Activated T-helper 9 cell treated with anti-CD3 and anti-CD28 coated beads, Interleukin-2, amount 50 U/mL, for 16 hours (primary cell): ENCODE measurements at places on chromosomes 16 and 17.

DNA sequence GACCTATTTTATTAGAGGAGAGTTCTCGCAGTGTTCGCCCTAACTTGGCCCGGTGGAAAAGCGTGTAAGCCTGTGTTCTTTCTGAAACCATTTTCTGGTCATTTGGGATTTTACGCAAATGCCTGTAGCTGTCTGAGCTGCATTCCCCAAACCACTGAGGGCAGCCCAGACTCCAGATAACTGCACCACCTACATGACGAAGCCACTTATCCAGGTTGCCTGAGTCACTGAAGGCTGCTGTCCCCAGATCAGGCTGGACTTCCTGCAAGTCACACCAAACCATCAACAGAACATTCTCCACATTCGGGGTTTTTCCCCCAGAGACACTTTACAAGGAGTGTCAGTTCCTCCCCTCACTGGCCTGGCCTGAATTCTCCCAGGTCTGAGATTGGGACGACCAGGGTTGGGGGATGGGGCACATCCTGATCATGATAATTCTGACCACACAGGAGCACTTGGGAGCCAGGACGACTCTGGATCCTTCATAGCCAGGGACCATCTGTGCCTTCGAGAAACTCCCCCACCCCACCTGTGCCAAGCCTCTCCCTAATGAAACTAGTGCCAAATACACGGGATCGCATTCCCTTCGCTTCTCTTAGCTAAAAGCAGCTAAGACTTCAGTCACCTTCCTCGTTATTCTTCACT is 2.3 kb downstream of the RPRML start:
- DNase-seq, result no peak

DNA sequence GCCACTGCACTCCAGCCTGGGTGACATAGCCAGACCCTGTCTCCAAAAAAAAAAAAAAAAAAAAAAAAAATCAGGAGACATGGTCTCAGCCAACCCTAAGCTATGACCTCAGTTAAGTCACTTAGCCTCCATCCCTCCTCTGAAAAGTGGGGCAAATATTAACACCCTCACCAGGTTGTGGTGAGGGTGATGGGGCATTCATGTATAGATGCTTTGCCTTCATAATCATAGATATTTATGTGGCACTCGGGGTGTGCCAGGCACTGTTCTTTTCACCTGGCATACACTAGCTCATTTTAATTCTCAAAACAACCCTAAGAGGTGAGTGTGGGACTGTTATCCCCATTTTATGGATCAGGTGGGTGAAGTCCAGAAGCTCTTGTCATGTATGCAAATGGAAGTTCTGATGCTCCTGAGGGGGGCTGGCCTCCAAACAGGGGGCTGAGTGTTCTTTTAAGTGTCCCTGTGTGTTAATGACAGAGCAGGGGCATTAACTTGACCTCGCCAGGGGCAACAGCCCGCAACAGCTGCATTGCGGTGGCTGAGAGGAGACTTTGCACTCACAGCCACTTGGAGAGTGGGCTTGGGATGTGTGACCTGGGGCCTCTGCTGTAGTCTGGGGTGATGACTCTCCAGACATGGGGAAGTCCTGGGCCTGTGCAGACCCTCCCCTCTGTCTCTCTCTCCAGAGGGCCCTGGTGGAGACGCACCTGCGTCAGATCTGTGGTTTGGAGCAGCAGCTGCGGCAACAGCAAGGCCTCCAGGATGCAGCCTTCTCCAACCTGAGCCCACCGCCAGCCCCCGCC is 4.1 kb downstream of the TBKBP1 start:
- DNase-seq, result no peak

DNA sequence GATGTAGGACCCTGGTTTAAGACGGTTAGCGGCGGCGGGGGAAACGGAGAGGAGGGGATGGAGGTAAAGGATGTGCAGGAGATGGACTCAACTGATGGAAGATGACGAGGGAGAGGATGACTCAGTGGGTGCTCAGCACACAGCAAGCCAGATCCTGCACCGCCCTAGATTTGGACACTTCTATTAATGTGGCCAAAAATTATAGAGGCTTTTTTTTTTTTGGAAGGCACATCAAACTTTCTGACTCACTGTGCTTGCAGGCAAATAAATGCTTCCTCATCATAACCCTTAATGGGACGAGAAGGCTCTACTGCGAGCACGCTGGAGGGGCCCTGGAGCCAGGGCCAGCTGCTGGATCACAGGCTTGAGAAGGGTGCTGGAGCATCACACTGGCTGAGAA is 36.0 kb downstream of the RTN4RL1 start:
- DNase-seq, result no peak

DNA sequence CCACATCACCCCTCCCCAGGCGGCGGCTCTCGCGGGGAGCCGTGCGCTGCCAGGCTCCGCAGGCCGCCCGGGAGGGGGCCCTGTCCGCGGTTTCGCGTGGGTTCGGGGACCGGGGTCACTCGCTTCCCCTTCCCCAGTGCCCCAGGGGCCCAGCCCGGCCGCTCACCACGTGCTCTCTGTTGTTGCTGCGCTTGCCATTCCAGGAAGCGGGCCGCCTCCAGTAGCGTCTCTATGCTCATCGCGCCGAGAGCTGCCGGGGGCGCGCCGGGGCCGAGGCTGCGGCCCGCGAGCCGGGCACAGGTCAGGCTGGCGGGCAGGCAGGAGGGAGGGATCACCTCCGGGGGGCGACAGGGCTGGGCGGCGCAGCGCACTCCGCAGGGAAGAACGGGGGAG is 390 bp downstream of the MNT start:
- peak; percentile 42 for DNase-seq

DNA sequence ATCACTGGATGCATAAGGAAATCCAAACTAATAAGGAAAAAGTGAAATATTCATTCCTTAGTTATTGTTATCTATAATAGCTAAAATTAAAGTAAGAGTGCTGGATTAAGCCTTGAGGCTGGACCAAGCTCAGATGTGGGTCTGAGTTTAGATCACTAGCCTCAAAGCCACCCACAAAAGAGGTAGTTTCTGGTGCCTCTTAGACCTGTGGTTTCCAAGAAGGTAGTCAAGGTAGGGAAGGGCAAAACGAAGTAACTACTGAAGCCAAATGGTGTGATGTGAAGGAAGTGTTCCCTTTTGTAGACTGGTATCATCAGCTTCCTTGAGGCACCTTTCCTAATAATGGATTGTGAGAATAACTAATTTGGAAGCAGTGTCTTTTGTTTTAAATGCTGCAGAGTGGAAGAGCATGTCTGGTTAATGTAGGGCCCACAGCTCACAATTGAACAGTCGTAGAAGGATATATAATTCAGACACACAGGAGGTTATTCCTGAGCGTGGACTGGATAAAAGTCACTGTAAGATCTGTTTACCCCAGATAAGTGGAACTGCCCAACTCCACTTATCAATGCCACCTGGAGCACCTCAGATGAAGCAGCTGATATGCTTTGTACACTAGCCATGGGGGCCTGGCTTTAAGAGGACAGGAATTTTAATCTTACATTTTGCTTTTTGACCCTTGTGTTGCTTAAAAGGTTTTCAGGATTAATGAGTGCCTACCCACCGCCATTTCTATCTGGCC is 31.7 kb upstream of the LCMT1 start:
- no peak for DNase-seq

DNA sequence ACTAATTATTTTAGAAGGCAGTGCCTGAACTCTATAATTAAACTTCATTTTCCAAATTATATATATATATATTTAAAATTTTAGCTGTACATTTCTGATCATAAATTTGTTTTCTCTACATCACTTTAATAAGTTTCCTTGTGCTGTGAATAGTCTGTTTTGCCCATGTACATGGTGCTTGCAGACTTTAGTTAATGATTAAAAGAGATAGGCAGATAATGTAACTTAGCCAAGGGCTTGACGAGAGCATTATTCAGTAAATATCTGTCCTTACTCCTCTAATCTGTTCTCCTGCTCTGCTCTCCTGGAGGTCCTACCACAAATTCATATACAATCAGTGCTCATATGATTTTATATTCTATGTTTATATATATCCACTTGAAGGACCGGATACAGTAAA is 595.2 kb upstream of the KIF2B start:
- no peak for DNase-seq

DNA sequence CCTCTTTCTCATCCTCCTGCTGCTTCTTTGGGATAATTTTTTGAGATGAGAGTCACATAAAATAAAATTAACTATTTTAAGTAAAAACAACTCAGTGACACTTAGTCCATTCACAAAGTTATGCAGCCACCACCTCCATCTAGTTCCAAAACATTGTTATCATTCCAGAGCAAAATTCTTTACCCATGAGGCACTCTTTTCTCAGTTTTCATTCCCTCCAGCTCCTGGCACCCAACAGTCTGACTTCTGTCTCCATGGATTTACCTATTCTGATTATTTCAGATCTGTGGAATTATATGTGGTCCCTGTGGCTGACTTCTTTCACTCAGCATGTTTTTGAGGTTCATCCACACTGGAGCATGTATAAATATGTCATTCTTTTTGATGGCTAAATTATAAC is 239.9 kb upstream of the DYNLRB2 start:
- DNase-seq, result no peak
